Stimulated activated CD8-positive, alpha-beta memory T cell treated with anti-CD3 and anti-CD28 coated beads, Interleukin-15, amount 100 ng/mL, for 48 hours (primary cell): ENCODE measurements at places on chromosomes 1 and 21.

DNA sequence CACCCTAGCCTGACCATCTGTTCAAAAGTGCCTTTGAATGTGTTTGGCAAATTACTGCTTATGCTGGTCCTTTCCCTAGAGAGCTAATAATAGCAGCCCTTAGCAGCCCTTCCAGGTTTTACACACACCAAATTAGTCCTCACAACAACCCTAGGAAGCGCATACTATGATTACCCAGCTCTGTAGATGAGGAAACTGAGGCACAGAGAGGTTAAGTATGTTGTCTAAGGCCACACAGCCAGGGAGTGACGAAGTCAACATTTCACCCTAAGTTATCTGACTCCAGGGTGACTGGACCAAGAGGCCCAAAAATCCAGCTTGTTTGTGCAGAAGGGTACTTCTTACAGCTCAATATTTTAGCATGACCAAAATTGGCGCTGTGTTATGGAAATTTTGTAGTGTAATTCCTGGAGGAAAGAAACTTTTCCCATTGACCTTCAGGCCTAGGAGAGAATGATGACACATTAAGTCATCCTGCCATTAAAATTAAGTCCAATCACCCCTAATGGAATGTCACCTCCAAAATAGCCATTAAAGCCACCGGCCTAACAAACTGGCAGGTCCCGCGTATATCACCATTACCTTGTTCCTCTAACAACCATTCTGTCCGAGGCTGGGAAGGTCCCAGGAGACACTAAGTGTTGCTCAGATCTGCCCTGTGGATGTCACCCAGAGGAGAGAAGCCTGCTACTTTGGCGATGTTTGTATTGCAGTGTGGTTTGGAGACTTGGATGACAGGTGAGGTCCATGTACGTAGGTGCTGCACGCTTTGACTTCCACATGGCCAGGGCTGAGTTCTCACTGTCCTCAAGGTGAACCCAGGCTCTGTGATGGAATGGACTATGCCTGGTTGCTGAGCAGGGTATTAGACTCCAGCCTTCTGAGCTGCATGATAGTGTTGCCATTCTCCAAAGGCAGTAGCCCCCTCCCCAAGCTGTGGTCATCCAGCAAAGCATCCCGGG, 258.3 kb downstream of the TOMM20 start:
- no peak for DNase-seq

DNA sequence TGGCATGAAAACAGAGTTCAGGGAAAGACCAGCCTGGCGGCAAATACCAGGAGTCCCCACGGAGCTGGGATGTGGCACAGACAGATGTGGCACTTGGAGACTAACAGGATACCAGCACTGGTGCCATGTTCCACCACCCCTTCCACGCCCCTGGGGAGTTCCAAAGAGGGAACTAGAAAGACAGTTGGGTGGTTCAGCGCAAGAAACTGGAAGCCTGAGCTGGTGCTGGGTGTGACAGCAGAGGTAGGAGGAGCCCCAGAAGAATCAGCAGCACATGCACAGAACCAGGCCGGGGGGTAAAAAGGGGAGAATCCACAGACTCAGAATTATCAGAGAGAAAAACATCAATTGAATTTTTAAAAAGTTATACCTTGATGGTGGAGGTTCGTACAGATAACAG, 22.4 kb downstream of the DDX20 start:
- no peak for DNase-seq

GRCh38 chr1:203428981-203429599, 46.5 kb upstream of the PRELP start:
- no peak for DNase-seq

DNA sequence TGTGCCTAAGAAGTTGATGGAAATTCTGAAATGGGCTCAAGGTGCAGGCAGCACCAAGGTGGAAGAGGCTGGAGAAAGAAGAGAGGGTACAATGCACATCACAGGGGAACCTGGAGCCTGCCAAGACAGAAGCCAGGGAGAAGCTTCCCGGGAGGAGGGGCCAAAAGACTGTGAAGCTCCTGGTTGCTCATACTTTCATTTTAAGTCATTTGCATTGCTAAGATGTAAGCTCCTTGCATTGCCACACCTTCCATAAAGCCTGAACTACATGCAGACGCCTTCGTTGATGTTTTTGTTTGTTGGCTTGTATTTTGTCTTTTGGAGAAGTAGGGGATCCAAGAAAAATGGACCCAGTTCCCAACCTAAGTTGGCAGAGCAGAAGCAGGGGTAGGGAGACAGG, 69.0 kb downstream of the HMGB4 start:
- DNase-seq, result no peak

- DNase-seq, result no peak
Observed at GRCh38 chr1:154844297-154844681, 25.8 kb downstream of the KCNN3 start.

DNA sequence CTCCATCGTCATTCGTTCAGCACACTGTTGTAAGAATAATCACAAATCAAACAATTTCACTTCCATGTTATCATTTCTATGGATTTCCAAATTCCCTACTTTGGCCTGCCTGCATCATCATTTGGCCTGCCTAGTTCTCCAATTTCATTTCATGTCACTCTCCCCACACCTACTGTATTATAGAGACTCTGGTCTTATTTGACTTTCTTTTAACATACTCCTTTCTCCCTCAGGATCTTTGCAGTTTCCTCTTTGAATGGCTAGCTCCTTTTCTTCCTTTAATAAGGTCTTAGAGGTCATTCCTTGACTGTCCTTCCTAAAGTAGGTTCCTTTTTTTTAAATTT, 36.3 kb upstream of the PODN start:
- DNase-seq, result no peak

DNA sequence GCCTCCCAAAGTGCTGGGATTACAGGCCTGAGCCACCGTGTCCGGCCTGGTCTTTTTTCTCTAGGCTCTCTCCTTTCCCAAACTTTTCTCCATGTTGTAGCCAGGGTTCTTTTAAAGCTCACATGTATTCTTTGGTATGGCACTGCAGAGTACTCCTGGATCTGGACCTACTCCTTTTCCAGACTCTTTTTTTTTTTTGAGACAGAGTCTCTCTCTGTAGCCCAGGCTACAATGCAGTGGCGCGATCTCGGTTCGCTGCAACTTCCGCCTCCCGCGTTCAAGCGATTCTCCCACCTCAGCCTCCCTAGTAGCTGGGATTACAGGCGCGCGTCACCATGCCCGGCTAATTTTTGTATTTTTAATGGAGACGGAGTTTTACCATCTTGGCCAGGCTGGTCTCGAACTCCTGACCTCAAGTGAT, 602 bp upstream of the MED18 start:
- no peak for DNase-seq

- no peak for DNase-seq
Observed at GRCh38 chr1:62832276-62832675, 48.3 kb downstream of the ATG4C start.

GRCh38 chr1:82819234-82819633, 1018.5 kb downstream of the ADGRL2 start:
- no peak for DNase-seq

GRCh38 chr1:205589618-205590456, 42.0 kb downstream of the ELK4 start:
- no peak for DNase-seq

DNA sequence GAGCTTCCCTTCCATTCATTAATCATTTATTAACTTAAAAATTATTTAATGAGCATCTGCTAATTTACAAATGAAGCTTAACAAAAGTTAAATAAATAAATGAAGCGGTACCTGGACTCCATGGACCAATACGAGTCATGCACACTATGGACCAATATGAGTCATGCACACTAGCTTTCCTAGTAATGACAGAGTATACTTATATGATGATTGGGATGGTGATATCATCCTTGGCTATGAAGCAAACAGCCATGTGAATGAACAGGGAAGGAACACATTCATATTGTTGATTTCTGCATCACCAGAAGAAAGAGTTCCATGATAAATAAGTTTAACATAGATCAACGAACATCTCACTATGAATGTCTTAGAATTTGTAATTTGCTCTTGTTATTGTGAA, 109.9 kb downstream of the SPAG17 start:
- DNase-seq, result no peak

DNA sequence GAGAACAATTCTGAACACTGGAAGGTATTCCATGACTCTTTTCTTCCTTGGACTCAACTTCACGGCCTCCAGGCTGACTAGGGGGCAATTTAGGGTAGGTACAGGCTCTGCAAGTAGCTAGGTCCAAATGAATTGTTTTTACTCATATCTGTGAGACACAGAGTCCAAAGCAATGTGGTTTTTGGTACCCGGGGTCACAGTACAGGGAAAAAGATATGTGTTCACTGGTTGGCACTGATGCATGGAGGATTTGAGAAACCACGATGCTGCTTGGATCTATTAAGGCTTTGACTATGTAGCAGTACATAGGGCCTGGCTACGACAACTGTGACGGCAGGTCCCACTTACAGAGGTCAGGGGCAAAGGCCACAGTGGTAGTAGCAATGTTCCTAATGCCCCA, 200.6 kb downstream of the DUSP10 start:
- no peak for DNase-seq

- no peak for DNase-seq
Observed at GRCh38 chr1:157237522-157237921, 99.3 kb upstream of the ETV3 start.
